ENCODE measurements at places on chromosomes 5 and 9.

DNA sequence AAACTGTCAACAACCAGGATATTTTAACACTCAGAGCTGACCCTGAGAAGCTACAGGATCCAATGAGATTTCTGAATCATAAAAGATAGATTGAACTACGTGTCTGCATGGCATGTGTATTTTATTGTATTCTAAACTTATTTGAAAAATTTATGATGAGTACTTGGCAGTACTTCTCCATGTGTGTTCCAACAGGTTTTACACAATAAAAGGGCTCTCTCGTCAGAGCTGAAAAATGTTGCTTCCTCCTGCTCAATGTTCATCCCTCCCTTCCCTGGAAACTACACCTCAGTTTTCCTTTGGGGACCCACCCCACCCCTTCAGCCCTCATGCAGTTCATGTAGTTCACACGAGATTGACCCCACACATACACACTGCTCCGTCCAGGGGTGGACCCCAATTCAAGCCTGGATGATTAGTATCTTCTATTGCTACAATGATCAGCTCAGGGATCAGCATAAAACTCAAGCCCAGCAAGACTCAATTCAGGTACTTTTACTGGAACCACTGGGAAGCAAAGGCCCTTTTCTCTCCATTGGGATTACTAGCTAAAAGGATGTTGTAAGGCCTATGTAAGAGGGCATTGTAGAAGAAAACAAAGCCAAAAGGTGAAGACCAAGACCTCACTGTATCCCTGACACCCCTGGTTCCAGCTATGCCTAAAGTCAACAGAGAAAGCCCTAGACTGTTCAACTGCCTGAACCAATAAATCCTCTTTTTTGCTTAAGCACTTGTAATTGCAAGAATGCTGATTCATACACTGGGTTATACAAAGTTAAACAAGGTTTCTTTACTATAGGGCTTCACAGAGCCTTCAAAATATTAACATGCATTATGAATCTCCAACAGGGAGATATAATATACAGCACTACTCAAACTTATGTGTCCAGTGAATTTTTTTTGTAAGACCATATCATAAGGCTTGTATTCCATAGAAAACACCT lies 112.6 kb downstream of the SAXO1 start:
- no peak for DNase-seq

DNA sequence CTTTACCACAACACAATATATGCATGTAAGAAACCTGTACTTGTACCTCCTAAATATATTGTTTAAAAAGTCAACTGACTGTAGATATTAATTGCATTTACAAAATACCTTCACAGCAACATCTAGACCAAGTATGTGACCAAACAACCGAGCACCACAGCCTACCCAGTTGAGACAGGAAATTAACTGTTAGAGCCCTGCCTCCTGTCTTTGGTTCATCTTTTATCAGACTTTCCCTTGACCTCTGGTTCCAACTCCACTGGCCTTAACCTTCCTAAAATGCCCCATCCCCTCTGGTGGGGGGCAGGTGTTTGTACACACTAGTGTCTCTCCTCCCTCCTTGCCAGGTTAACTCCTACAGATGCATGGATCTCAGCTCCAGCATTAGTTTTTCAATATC lies 155.0 kb upstream of the PANK3 start:
- no peak for DNase-seq

DNA sequence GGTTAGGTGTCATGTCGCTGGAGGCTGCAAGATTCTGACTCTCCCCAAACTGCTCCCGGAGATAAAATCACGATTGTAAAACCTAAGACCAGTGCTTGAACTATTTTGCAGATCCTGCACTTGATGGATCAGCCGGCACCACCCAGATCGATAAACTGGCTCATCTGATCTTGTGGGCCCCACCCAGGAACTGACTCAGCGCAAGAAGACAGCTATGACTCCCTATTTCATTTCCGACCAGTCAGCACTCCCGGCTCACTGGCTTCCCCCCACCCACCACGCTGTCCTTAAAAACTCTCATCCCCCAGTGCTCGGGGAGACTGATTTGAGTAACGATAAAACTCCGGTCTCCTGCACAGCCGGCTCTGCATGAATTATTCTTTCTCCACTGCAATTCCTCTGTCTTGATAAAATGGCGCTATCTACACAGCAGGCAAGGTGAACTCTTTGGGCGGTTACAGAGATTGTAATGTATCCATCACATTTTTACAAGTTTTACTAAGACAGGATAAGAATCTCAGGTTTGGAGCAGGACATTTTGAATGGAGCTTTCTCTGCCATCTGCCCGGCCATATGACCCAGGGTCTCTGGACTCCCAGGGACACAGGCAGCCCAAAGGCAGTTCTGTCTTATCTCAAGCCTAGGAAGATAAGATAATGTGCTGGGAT lies 10.6 kb upstream of the PPP1R26 start:
- DNase-seq, result peak; percentile 30

DNA sequence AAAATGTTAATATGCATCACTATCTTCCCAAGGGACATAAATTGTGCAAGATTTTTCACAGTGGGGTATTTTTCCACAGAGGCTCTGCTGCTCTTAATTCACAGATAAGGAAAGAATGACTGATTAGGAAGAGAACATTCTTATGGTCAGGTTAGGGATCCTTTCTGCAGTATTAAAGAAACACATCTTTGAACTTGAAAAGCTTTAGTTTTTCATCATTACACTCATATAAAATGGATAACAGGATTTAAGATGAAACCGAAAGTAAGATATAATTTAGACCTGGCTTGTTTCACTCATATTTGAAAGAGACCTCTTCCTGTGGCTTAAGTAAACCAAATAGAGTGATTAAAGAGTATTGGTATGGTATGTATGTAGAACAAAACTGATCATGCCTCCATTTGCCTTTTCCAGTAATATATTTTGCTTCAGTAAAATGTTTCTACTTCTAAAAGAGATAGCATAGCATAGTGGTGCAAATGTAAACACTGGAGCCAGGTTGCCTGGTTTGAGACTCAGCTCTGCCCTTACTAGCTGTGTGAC lies 160.0 kb downstream of the PRR16 start:
- DNase-seq, result no peak

- no peak for DNase-seq
Measured at GRCh38 chr5:158256096-158256495, 397.2 kb upstream of the CLINT1 start.

- DNase-seq, result no peak
Measured at GRCh38 chr9:85013703-85014102, 344.2 kb downstream of the NTRK2 start.

DNA sequence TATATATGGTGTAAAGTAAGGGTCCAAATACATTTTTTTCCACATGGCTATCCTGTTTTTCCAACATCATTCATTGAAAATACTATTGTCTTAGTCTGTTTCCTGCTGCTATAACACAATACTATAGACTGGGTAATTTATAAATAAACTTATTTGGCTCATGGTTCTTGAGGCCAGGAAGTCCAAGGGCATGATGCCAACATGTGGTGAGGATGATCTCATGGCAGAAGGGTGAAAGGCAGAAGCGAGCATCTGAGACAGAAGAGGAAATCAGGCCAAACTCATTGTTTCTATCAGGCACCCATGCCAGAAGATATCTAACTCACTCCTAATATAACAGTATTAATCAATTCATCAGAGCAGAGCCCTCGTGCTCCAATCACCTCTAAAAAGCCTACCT lies 42.6 kb downstream of the ANKRD55 start:
- DNase-seq, result peak; percentile 66

DNA sequence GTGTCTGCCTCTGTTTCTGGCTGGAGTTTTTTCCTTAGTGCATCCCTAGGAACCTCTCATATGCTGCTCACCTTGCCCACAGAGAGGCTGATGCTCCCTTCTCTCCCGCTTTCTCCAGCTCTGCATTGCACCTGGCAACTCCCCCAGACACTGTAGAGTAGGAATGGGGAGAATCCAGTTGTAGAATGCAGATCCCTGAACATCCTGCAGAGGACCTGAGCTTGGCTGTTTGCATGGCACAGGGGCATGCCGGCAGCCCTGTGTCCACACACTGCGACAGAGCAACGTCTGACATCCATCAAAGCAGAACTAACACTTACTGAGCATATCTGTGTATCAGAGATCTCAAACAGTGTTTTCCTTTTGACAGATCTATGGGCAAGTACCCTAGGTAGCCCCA lies 19.9 kb downstream of the IDNK start:
- no peak for DNase-seq

GRCh38 chr5:128199611-128200010 lies 116.0 kb downstream of the SLC12A2 start:
- DNase-seq, result no peak

DNA sequence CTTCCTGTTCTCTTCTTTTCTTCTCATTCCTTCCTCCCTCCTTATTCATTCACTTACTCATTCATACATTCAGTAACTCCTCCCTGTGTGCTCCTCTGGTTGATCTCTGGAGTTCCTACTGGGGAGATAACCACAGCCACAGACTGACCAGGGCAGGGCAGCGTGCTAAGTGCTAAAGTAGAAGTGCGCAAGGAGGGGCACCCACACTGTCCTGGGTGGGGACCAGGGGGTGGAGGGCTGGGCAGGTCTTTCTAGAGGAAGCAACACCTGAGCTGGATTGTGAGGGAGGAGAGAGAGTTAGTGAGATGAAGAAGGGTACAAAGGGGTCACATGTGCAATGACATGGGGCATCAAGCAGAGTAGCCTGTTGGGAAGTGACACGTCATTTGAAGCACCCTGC lies 13.8 kb downstream of the ENHO start:
- no peak for DNase-seq

- DNase-seq, result peak; percentile 39
Measured at GRCh38 chr9:94656200-94656599, 16.9 kb upstream of the FBP1 start.

DNA sequence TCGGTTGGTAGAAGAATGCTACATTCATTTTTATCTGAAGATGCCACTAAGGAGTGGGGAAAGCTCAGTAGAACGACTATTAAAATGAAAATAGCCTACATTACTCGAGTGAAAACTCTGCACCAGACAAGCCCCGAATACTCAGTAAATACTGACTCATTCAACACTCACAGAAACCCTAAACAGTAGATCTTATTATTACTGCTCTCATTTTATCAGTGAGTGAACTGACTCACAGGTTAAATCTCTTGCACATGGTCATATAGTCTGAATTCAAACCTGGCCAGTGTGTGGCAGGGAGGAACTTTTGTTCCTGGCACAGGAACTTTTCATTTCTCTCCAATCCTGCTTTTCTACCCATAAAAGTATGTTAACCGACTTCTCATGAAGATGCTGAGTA lies 9.6 kb upstream of the PAPPA start:
- DNase-seq, result no peak

- DNase-seq, result peak; percentile 11
Measured at GRCh38 chr5:94968507-94969095, 316.3 kb downstream of the MCTP1 start.

DNA sequence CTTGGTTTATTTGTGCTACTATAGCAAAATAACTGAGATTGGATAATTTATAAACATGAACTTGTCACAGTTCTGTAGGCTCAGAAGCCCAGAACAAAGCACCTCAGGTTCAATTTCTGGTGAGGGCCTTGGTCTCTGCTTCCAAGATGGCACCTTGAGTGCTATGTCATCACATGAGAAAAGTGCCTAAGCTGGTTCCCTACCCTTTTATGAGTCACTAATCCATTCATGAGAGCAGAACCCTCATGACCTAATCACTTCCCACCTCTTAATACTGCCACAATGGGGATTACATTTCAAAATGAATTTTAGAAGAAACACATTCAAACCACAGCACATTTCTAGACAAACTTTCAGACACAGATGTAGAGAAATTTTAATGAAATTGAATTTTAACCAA lies 98.2 kb upstream of the PRSS3 start:
- DNase-seq, result no peak

GRCh38 chr5:89133975-89134374 lies 251.0 kb upstream of the MEF2C start:
- DNase-seq, result no peak

DNA sequence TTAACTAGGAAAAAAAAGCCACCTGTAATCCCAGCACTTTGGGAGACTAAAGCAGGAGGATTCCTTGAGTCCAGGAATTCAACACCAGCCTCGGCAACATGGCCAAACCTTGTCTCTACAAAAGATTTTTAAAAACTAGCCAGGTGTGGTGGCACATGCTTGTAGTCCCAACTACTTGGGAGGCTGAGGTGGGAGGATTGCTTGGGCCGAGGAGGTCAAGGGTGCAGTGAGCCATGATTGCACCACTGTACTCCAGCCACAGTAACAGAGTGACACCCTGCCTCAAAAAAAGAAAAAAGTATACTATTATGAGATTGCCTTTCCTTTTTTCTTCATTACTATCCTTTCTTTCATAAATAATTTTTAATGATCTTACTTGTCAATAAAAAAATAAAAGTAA lies 45.8 kb downstream of the CPEB4 start:
- DNase-seq, result no peak

DNA sequence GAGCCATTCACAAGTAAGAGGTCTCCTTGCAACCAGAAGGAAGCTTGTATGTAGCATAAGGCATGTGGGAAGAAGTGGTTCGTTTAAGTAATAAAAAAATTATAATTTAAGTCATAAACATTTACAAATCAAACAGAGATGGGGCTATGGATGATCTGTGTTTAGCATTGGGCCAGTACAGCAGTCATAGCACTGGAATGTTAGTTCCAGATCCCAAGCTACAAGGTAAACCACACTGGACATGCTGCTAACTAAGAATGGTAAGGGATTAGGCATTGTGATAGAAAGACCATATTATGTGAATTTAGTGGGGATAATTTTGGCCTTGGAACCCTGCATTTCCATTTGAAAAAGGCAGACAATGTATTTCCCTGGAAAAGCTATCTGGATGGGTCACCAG lies 170.4 kb upstream of the KCNN2 start:
- DNase-seq, result no peak

DNA sequence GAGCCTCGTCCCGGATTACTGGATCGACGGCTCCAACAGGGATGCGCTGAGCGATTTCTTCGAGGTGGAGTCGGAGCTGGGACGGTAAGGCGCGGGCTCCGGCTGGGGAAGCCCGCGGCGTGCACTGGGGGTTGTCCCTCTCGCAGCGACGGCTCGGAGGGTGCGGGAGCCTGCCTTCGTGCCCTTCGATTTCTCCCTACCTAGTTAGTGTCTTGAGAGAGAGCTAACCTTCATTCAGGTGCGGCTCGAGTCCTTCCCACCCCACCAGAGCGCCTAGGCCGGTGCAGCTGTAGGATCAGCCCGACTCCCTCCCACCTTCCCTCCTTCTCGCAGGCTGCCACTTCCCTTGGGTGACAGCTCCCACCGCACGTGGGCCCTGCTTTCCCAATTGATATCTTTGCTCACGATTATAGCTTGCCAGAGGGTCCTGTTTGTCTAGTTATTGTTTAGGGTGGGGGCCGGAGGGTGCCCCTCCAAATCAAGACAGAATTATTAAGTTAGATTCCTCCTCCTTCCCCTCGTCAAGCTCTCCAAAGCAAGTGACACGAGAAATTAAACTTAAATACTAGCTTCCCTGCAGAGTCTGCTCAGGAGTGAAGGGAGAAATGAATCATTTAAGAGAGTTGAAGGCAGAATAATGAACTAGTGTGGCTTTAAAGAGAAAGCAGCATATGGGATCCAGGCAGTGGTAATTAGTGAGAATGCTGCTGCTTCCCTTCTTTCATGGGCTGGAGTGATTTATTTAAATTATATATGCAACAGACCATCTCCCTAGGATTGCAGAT lies 569 bp downstream of the CAMK4 start:
- no peak for DNase-seq
